Stimulated activated CD4-positive, alpha-beta T cell treated with anti-CD3 and anti-CD28 coated beads, Interleukin-15, amount 100 ng/mL, for 1 hour (primary cell): ENCODE measurements at places on chromosomes 7 and 10.

GRCh38 chr10:70090013-70090412 lies 37.4 kb downstream of the MACROH2A2 start:
- no peak for DNase-seq

DNA sequence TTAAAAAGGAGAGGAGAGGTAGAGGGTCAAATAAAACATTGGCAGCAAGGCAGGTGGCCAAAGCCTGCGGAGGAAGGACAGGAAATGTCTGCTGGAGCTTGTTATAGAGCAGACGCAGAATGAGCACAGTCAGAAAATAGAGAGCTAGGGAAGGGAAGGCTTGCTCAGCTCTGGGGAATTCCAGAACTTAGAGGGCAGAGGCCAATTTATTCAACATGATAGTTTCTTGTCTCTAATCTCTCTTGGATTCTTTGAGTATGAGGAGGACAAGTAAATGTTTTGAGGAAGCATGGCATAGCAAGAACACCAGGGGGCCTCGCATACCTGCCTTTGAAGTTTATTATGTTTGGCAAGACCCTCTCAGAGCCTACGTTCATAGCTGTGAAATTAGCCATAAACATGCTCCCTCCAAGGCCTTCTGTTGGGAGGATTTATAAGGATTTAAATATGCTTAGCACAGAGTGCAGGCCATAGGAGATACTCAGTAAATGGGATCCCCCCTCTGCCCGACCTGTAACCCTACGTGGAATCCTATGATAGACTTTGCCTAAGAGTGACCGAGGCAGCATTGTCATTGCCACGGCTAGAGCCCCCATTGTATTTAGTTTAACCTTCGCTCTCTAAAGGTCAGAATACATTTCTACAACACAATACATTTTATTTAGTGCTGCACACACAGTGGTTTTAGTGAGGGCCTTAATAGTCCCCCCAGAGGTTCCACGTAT lies 293.9 kb downstream of the CCDC3 start:
- no peak for DNase-seq

DNA sequence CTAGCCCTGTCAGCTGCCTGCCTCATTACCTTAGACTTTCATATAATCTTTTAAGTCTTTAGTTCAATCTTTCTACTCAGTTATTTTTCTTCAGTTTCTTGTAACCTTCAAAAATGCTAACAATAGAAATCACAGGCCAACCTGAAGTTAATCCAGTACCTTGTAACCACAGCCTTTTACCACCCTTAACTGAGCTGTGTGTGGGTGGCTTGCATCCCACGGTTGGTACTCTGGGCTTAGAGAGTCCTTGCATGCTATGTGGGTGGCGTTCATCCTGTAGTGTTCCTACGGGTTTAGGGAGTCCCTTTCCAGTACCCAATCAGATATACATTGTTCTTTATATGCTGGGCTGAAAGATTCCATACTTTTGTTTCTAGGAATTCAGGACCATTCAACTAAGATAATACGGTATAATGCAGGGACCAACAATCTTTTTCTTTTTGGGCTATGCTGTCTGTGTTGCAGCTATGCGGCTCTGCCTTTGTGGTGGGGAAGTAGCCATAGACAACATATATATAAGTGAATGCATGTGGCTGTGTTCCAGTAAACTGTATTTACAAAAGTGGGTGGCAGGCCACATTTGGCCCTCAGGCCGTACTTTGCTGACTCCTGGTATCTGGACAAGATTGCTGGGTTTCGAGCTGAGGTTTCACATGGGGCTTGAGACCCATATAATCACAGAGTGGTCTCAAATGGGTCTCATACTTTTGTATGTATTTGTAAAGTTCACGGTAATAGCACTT lies 280.8 kb upstream of the LRGUK start:
- DNase-seq: no peak

DNA sequence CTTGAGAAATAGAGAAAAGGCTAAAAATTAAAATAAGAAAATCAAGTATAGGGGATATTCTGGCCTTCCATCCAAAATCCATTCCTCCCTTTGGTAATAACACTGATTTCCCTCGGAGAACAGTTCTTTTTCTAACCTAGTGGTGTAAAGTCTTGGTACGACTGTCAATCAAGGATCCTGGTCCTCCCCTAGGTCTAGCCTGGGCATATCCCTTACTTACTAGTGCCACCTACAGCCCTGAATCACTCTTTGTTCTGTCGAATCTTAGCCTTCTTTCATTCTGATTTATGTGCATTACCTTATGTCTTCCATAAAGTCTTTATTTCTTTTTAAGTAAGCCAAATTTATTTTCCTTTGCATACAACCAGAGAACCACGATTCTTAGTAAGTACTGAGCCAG lies 298.7 kb upstream of the LRRTM3 start:
- DNase-seq: no peak

GRCh38 chr10:50294582-50294981 lies 43.3 kb upstream of the ASAH2 start:
- DNase-seq: no peak

DNA sequence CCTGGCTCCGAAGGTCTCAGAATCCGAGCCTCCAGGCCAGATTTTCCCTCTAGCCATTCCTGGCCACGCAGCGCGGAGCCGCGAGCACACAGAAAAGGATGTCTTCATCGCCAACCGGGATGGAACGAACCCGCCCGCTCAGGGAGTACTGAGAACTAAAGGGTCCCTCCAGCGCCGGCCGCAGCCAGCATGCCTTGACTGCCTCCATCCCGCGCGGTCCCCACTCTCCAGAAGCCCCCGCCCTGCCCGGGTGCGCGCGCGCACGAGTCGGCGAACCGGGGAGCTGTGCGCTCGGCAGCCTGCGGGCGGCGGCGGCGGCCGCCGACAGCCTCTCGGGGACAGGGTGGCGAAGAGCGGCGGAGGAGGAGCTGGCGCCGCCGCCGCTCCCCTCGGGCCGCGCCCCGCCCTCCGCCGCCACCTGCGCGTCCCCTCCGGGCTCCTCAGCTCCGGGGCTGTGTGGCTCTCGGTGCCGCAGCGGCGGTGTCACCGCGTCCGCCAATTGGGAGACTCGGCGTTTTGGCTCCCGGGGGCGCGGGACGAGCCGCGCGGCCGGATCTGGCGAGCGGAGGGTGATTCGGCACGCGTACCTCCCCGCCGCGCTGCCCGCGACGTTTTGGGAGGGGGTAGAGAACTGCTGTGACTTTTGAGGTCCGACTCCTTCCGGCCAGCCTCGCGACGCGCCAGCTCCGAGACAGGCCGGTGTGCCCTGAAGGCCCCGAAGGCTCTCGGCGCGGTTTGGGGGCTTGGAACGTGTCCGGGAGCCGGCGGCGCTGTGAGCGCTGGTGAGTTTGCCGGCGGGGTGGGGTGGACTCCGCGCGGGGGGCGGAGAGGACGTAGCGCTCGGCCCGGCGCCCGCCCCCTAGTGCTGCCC lies 453 bp upstream of the GALNT17 start:
- no peak for DNase-seq

- DNase-seq: no peak
Observed at GRCh38 chr10:110407301-110408170, 90.2 kb upstream of the DUSP5 start.

GRCh38 chr7:56007167-56007652 lies 42.8 kb downstream of the NIPSNAP2 start:
- no peak for DNase-seq

GRCh38 chr7:81140775-81141174 lies 221.9 kb upstream of the SEMA3C start:
- DNase-seq: no peak

GRCh38 chr10:12018438-12019282 lies 23.9 kb downstream of the UPF2 start:
- no peak for DNase-seq

DNA sequence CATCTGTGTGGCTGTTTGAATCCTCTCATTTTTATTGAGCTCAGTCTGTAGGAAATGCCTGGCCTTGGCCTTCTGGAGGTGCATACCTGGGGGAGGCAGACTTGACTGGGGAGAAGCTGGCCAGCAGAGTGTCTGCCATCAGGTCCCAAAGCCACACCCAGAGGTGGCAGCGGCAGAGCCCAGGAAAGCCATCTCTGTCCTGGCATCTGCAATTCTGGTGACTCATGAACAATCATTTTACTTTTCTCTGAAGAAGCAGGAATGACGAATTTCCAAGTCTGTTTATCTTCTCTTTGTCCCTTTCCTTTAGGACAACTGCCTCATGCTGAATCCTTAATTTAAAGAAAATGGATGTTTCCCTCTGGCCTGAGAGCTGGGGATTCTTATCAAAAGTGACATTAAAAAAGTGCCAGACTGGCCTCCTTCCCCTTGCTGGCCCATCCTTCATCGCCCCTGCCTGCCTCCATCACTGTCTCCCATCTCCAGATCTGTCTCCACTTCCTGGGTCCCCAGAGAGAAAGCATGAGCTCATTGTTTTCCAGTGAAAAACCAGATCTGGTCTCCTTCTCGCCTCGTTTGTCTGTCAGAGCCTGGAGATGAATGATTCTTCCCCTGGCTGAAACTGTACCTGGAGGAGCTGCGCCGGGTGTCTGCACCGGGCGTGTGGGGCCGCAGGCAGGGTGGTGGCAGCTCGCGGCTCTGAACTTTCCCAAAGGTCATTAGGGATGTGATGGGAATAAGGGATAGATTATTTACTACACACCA lies 124.5 kb downstream of the TMEM178B start:
- DNase-seq: no peak

GRCh38 chr7:135147341-135147898 lies 452 bp upstream of the TMEM140 start:
- no peak for DNase-seq

- no peak for DNase-seq
Observed at GRCh38 chr10:33143160-33143728, 185.2 kb upstream of the ITGB1 start.

DNA sequence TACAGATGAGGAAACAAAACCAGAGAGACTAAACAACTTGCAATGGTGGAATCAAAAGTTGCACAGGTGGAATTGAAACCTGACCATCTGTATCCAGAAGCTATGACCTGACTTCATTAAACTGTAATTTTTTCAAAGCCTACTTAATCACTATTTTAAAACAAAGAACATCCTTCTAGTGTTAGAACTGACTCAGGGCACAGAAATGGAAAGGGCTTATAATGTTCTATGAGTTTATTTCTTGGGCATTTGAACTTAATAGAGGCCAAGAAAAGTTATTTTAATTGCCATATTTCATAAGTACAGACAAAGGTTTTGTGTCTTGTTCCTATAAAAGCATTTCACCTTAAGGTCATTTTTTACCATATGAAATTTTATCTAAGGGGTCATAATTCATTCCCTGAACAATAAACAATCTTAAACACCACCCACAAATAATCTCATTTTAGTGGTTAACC lies 8.8 kb downstream of the ITGB1 start:
- no peak for DNase-seq

DNA sequence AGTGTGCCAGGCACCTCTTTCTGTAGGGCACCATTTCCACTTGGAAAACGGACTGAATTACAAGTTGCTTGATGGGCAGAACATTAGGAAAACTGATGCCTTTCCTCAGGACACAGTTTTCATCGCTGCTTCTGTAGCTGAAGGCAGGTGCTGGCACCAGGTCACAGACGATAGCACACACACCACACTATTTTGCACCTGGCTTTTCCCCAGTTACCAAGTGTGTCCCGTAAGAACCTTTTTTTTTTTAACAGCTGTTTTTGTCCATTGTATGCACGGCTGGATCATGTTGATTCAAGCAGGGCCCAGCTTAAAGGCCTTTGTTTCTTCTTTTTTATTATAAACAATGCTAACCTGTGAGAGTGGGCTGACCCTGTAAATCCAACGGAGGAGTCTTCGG lies 1.3 kb upstream of the GET4 start:
- no peak for DNase-seq

- no peak for DNase-seq
Observed at GRCh38 chr10:82866424-82867020, 991.5 kb downstream of the NRG3 start.

DNA sequence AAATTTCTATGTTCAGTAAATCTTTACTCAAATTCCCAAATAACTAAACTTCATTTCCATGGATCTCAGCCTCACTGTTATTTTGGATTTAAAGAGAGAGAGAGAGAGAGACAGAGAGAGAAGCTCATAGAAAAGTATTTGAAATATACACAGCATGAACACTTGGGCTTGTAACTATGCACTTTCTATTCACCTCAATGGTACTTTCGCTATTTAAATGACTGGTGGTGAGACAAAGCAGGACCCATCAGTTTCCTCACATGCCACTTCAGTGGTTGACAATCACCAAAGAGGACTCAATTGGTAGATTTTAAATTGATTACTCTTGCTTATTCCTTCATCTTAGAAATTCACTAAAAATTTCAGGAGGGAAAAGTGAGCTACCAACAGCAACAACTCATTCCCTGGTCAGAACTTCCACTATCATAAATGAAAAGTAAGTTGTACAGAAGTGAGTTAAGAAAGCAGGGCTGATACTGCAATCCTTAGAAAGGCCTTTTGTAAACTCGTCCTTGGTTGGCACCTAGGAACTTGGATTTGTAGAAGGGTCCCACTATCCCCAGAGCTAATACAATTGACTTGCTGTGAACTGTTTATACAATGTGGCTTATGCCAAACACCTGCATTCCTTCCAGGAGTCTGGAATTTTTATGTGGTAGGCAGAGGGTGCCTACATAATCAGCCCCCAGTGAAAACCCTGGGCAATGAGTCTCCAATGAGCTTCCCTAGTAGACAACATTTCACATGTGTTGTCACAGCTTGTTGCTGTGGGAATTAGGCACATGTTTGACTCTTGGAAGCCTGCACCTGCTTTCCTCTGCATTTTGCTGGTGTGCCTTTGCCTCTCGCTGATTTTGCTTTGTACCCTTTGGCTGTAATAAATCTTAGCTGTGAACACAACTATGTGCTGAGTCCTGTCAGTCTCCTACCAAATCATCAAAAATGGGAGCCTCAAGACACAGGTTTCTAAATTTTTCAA lies 10.8 kb downstream of the ERLIN1 start:
- DNase-seq: no peak

- DNase-seq: no peak
Observed at GRCh38 chr10:122056431-122057094, 67.6 kb downstream of the TACC2 start.

DNA sequence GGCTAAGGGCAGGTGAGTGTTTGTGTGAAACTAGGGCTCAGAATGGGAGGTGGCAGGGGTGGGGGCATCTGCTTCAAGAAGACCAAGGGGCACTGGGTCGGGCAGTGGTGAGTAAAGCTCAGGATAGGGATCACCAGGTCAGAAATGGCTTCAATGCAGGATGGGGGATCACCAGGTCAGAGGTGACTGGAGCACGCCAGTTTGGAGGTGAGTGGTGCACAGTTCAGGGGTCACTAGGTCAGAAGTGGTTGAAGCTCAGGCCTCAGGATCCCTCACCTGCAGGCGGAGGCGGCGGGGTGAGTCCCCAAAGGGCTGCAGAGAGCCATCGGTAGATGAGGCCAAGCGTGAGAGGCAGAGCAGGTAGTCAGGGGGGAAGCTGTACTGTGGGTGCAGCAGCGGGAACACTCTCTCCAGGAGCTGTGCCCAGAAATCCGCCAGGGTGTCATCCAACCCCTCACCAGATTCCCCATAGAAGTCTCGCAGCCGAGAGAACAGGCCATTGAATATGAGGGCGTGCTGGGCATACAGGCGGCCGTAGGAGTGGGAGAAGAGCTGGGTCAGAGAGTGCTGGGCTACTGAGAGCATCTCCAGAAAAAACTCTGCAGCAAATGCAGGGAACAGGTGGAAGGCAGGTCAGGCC lies 1.8 kb downstream of the GPC2 start:
- no peak for DNase-seq
